ENCODE measurements at places on chromosomes 5 and 9.

- DNase-seq = no peak
- H3K27me3 ChIP-seq = peaks cover 2% of the 10 kb centered on the region
- no peak overlapping the region for H3K27ac ChIP-seq
- no peak overlapping the region for H3K4me3 ChIP-seq
- no peaks in the 10 kb centered on the region for H3K36me3 ChIP-seq
Measured at GRCh38 chr9:95648225-95648624, 131.5 kb upstream of the PTCH1 start.

DNA sequence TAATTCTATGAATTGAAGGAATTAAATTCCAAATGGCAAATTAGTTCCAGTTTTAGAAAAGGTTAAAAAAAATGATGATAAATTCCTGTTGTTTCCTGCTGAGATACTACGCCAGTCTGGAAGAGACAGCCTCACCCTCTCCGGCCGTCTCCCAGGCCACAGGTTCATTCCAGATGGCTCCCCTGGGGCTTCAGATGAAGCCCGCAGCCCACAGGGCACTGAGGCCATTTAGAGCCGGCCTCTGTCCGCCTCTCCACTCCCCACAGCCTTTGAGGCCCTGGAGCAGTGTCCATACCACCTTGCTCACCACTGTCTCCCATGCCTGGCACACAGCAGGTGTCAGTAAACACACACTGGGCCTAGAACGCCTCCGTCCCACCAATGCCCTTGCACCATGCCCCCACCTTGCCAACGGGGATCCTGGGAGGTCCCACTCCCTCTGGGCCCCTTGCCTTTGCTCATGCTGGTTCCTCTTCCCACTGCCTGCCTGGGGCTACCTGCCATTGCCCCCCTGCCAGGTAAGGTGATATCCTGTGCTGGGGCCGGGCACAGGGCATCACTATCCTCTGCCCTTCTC, 26.1 kb downstream of the GFPT2 start:
- DNase-seq = no peak
- no peaks in the 10 kb centered on the region for H3K36me3 ChIP-seq
- H3K4me1 ChIP-seq = no peaks in the 10 kb centered on the region
- H3K27me3 ChIP-seq = peaks cover 12% of the 10 kb centered on the region
- H3K4me3 ChIP-seq = no peak overlapping the region

DNA sequence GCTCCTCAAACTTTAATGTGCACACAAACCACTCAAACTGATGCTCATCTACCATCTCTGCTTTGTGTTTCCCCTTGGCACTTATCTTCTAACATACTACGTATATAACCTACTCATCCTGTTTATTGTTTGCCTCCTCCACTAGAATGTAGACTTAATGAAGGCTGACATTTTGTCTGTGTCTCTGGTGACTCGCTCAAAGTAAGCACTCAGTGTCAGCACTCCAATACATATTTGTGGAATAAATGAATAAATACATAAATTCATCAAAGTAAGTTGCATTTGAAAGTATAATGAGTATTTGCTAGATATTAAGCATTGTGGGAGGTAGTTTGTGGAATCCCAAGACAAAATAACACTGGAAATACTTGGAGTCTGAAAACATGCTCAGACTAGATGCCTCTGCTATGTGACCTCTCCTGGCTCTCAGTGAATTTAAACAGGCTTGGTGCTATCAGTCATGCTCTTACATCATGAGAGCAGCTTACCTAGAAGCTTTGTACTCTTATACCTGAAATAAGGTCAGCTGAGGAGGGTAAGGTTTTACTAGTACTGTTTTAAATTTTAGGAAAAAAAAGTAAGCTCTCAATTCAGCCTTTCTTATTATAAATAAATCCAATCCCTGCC, 37.0 kb upstream of the RANBP6 start:
- no peak overlapping the region for H3K4me3 ChIP-seq
- no peak for DNase-seq
- peaks cover 20% of the 10 kb centered on the region for H3K4me1 ChIP-seq
- peaks cover 3% of the 10 kb centered on the region for H3K27me3 ChIP-seq
- H3K27ac ChIP-seq = no peak overlapping the region

- peaks cover 2% of the 10 kb centered on the region for H3K27me3 ChIP-seq
- no peak overlapping the region for H3K4me3 ChIP-seq
- no peaks in the 10 kb centered on the region for H3K36me3 ChIP-seq
Measured at GRCh38 chr9:88049677-88050307, 75.5 kb upstream of the CDK20 start.

DNA sequence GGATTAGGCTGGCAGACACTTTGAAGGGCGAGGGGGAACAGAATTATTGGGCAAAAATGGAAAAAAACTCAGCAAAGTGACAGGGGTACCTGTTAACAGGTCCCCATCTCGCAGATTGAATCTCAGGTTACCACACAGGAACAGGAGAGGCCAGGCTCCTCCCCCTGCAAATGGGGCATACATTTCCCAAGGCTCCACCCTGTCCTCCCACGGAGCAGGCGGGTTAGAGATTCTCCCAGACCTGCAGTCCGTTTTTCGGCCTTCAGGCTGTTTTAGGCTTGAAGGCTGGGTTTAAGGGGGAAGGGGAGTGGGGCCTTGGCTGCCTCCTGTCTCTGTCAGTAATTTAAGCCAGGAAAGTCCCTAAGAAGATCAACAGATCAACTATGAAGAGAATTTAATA, 42.7 kb downstream of the LRRC70 start:
- no peaks in the 10 kb centered on the region for H3K27me3 ChIP-seq
- H3K36me3 ChIP-seq = peaks cover 4% of the 10 kb centered on the region
- DNase-seq = no peak
- H3K4me3 ChIP-seq = no peak overlapping the region
- no peaks in the 10 kb centered on the region for H3K4me1 ChIP-seq
- no peak overlapping the region for H3K27ac ChIP-seq

DNA sequence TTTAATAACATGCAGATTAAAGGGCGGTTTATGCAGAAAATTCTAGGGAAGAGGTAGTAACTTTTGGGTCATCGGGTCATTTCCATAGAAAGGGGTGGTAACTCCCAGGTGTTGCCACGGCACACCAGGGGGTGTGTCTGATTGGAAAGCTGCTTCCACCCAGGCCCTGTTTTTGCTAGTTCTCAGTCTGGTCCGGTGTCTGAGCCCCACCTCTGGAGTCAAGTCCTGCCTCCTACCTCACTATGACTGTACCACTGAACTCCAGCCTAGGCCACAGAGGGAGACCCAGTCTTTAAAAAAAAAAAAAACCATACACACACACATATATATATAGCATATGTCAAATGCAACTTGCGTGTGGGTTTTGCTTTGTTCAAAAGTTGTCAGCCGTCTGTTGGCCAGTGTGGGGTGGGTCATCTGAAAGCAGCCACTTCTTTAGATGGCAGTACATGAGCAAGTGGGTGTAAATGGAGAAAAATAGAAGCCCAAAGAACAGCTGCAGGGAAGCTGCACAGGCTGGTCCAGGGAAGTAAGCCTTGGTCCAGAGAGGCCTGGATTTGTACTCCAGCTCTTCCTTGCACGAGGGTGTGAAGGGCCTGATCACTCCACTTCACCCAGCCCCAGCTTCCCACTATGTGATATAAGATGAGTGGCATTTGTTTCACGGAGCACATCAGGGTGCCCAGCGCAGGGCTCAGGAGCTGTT, 110.7 kb upstream of the SPRY4 start:
- no peak overlapping the region for H3K27ac ChIP-seq
- no peak overlapping the region for H3K4me3 ChIP-seq
- DNase-seq = no peak

- H3K27ac ChIP-seq = no peak overlapping the region
- H3K27me3 ChIP-seq = peaks cover 5% of the 10 kb centered on the region
- H3K4me1 ChIP-seq = no peaks in the 10 kb centered on the region
- DNase-seq = no peak
Measured at GRCh38 chr5:58736214-58736613, 153.3 kb downstream of the RAB3C start.

All from activated CD4-positive, alpha-beta memory T cell treated with anti-CD3 and anti-CD28 coated beads, Interleukin-2, amount 10 ng/mL, durations not matched to agents 7 days and 5 days (primary cell).